ENCODE measurements at places on chromosomes 2 and 18. TPM values are rescaled to one million over a fixed set of nuclear protein-coding genes. Genes with fewer than 3 reads are reported as not detected.

GRCh38 chr2:226883296-226883795 is 47.5 kb downstream of the RHBDD1 start:
- H3K27ac ChIP-seq, result no peak overlapping the region
- peaks cover 20% of the 10 kb centered on the region for H3K36me3 ChIP-seq
- H3K27me3 ChIP-seq, result no peaks in the 10 kb centered on the region
- no peak overlapping the region for H3K4me3 ChIP-seq
- no peak for DNase-seq

DNA sequence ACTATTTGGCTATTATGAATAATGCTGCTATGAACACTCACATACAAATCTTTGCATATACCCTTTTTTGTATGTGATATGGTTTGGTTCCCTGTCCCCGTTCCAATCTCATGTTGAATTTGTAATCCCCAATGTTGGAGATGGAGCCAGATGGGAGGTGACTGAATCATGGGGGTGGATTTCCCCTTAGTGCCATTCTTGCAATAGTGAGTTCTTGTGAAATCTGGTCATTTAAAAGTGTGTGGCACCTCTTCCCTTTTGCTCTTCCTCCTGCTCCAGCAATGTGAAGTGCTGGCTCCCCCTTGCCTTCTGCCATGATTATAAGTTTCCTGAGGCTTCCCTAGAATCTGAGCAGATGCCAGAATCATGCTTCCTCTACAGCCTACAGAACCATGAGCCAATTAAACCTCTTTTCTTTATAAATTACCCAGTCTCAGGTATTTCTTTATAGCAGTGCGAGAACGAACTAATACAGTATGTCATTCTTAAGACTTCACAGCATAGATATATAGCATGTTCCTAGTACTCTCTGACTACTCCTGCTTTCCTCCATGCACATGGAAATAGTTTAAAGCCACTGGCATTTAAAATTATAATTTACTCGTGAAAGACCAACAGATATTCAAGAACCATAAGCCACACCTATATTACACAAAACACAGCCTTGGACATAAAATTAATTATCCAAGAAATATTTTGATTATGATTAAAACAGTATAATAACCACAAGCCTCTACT is 75.2 kb downstream of the COBLL1 start:
- H3K4me1 ChIP-seq, result no peaks in the 10 kb centered on the region
- no peak overlapping the region for H3K27ac ChIP-seq
- H3K27me3 ChIP-seq, result no peaks in the 10 kb centered on the region
- DNase-seq, result no peak
- no peaks in the 10 kb centered on the region for H3K36me3 ChIP-seq
- H3K4me3 ChIP-seq, result no peak overlapping the region

- H3K27ac ChIP-seq, result no peak overlapping the region
- no peak overlapping the region for H3K4me3 ChIP-seq
- H3K27me3 ChIP-seq, result no peaks in the 10 kb centered on the region
- DNase-seq, result no peak
- H3K36me3 ChIP-seq, result no peaks in the 10 kb centered on the region
- no peaks in the 10 kb centered on the region for H3K4me1 ChIP-seq
Observed at GRCh38 chr18:78624646-78625279, 354.9 kb upstream of the SALL3 start.

DNA sequence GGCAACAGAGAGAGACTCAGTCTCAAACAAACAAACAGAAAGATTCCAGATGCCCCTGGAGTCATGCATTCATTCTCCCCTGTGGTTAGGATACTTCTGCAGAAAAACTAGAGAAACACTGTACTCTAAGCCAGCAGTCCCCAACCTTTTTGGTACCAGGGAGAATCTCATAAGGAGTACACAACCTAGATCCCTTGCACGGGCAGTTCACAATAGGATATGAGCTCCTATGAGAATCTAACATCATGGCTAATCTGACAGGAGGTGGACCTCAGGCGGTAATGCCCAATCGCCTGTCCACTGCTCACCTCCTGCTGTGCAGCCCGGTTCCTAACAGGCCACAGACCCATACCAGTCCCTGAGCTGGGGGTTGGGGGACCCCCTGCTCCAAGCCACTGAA is 18.3 kb downstream of the PSME4 start:
- H3K27ac ChIP-seq, result no peak overlapping the region
- no peak for DNase-seq
- no peaks in the 10 kb centered on the region for H3K27me3 ChIP-seq
- no peak overlapping the region for H3K4me3 ChIP-seq

DNA sequence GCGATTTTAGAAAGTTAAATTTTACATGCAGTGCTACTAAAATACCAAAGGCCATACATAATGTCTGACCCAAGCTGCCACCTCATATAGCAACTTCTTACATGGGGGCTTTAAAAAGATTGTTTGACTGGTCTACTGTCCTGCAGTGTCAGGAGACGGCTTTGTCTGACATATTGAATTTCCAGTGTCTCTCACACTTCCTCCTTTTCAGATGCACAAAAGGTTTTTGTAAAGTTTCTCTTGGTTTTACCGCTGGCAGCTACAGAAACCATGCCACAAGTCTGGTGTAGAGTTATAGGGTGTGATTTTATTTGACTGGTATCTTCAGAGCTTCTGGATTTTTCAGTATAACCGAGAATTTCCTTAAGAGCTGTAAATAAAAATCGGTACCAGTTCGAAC is 1.1 kb upstream of the ASAP2 start:
- no peak for DNase-seq
- H3K27me3 ChIP-seq, result peaks cover 59% of the 10 kb centered on the region
- no peak overlapping the region for H3K27ac ChIP-seq

The DSG4 gene
- not detected for total RNA-seq

The CCDC178 gene
- not detected for total RNA-seq

The ARHGAP15 gene
- total RNA-seq, result 64.3 TPM

Measured in activated T-helper 1 cell treated with anti-CD3 and anti-CD28 coated beads, Interleukin-12 subunit alpha, Interleukin-12 subunit beta, Interleukin-2, Interleukin-4 antibody, amounts not matched to agents 30 ng/mL and 10 ng/mL and 1 ng/mL, durations not matched to agents 14 hours and 24 hours and 36 hours (primary cell).